WTC11 (cell line): ENCODE measurements at places on chromosomes 3 and 15.

DNA sequence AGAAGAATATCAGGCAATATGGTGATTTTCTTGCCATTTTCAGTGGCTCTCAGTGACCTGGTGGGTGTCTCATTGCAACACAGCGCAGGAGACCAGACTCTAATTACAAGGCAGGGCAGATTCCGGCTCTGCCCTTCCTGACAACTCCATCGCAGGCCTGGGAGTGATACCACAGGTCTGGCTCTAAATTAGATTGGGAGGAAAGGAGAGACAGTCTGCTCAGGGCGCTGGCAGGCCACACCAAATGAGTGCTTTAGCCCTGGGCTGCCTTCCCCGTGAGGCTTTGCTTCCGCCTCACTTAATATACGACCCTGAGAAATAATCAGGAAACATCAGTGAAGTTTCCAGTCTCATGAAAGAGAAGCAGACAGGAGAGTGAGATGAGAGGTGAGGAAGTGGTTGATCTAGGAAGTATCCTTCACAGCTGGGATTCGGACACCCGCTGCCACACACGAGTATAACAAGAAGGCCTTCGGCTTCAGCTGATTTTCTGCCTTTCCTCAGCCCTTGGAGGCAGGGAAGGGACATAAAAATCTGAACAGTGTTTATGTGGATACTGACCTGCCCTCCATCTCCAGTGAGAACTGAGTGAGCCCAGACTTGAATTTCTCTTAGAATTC is 73.7 kb upstream of the PROK2 start:
- no peak for DNase-seq

DNA sequence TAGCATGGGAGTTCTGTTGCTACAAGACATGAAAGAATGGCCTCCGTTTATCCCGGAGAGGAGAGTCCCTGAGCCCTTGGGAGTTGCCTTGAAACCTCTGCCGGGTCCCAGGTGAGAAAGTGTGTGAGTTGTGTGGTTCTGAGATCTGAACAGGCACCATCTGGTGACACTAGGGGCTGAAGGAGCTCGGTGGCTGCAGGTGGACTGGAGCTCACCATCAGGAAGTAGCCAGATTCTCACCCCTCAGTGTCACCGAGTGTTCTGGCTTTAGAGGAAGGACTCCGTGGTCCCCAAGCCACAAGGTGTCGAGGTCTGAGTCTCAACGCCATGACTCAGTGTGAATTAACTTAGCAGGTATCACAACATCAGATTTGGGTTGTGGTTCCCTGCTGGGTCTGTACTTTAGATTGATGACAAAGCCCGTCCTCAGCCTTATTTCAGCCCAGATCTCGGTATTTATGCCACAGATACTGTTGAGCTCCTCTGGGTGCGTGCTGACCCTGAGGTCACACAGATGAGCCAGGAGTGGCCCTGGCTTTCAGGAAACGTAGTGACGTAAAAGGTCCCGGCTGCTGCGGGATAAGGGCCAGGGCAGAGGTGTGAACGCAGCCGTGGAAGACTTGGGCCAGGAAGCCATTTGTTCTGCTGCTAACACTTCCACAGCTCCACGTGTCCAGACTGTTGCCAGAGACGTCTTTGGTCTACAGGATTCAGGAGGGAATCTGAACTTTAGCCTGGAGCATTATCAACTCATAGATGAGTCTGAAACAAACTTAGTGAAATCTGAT is 54.4 kb downstream of the PGPEP1L start:
- no peak for DNase-seq

DNA sequence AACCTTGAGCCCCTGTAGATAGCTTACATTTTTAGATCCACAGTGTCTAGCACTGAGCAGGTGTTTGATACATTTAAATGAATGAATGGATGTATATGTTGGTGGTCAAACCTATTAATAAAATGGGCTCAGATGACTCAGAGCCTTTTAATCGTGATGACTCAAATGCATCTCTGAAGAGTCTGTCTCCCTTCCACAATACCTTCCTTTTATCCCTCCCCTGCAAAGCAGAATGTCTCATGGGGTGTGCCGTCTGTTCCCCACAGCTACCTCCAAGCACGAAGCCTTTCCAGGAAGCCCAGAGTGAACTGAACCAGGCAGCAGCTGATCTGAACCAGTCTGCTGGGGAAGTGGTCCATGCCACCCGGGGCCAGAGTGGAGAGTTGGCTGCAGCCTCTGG is 303.5 kb upstream of the TPM1 start:
- DNase-seq, result no peak

- DNase-seq, result no peak
These were observed 236.8 kb downstream of the CACNA2D3 start for GRCh38 chr3:54358969-54359694.

- no peak for DNase-seq
These were observed 870.5 kb downstream of the PDCD6IP start for GRCh38 chr3:34668915-34669314.

DNA sequence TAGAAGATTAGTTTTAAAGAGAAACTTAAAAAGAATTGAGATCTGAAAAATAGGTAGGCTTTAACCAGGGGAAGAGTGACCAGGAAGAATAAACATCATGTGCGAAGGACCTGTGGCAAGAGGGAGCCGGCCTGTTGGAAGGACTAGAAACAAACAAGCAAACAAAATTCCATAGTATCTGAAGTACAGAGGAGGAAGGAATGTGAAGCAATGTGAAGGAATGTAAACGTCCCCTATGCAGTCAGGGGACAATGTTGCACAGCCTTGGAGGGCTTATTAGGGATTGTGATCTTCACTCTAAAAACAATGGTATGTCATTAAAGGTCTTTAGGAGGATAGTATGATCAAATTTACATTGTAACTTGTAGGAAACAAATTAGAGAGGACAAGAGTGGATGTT is 84.4 kb upstream of the PLCL2 start:
- DNase-seq, result no peak
